ENCODE measurements at places on chromosomes 7 and 10. TPM values are rescaled to one million over a fixed set of nuclear protein-coding genes. Genes with fewer than 3 reads are reported as not detected.

SPACDR gene
- polyA plus RNA-seq = 1.2 TPM

C10orf71 gene
- polyA plus RNA-seq = 4.0 TPM

GRCh38 chr10:110069502-110069982 is 61.8 kb downstream of the ADD3 start:
- no peak for DNase-seq

METTL27 gene
- polyA plus RNA-seq = 4.6 TPM

ANKRD7 gene
- not detected for polyA plus RNA-seq

SEMA3E gene
- polyA plus RNA-seq = 1.9 TPM

- DNase-seq = no peak
Measured at GRCh38 chr7:102140952-102141370, 145.7 kb upstream of the SH2B2 start.

DNA sequence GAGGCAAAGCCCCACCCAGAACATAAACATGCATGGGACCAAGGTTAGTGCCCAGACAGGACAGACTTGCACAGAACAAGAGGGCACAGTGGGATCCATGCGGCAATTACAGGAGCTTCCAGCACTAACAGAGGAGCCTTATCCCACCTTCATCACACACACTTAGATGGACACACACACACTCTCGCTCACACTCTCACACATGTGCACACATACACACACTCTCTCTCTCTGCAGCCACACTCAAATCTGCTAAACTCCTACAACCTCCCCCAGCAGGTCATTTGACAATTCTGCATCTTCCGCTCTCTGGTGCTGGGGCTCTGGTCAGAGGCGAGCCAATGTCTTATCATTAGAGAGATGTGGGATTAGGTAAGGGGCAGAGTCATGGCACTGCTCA is 120.5 kb downstream of the UBE2H start:
- no peak for DNase-seq

FAM25A gene
- polyA plus RNA-seq = not detected

LMBR1 gene
- polyA plus RNA-seq = 49.9 TPM

DNA sequence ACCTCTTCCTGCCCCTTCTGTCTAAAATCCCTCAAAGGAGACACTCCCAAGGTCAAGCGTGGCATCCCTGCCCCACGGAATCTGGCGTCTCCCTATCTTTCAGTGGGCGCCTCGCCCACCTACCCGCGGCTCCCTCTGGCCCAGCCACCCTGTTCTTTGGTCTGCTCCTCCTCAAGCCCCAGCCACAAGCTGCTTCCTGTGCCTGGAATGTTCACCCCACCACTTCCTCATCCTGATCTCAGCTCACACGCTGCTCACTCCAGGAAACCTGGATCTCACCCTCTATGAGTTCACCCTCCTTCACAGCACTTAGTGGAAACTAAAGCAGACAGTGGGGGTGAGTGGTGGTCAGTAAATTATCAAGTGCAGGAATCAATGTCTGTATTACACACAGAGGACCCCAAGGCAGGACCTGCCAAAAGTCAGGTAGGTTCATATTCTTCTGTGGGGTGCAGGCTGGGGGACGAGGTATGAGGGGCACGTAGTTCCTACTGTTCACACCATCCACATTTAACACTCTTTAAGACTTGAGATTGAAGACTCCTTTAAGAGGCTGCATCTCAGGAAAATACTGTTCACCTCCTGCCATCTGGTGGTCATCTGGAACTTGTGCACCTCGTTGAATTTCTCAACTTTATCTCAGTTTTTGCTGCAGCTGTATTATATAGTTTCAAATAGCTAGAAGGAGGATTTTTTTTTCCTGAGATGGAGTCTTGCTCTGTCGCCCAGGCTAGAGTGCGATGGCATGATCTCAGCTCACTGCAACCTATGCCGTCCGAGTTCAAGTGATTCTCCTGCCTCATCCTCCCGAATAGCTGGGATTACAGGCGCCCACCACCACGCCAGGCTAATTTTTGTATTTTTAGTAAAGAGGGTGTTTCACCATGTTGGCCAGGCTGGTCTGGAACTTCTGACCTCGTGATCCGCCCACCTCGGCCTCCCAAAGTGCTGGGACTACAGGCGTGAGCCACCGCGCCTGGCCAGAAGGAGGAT is 166.6 kb downstream of the ARHGAP21 start:
- peak; percentile 72 for DNase-seq

DNA sequence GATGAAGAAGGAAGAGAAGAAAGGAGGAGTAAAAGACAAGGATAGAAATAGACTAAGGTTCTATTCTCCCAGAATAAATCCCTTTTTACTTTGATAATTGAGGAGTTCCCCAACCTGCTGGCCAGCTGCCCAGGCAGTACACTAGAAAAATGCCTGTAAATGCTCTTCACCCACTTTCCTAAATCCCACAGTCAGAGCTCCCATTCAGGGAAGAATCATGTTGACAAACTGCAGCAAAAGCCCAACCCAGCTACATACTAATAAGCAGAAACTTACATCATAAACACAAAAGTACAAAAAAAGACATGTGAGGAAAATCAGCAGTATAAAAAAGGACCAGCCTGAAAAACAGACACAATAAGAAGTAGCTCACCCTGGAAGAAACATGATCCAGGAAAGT is 15.8 kb upstream of the KDM7A start:
- no peak for DNase-seq

DNA sequence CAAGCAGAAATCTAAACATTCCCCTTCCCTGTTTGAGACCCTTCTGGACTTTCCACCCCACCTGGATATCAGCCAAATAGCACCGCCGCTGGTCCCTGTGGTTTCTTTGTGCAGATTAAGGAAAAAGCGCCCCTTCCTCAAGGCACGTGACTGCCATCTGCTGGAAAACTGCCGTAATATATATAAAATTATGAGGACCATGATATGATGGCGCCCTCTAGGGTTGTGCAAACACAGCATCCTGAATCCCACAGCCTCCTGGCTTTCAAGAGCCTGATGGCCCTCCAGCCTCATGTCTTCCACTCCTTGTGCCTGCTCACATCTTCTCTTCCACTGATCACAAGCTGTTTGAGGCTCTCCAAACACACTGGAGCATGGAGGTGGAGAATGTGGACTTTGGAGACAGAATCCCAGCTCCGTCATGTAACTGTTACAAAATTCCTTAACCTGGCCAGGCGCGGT is 121.3 kb downstream of the MYL10 start:
- DNase-seq = peak; percentile 63

GRCh38 chr10:73819513-73820093 is 8.2 kb upstream of the NDST2 start:
- DNase-seq = peak; percentile 40

SPRN gene
- 2.3 TPM for polyA plus RNA-seq

- no peak for DNase-seq
Measured at GRCh38 chr10:75475460-75476182, 44.2 kb downstream of the LRMDA start.

DNA sequence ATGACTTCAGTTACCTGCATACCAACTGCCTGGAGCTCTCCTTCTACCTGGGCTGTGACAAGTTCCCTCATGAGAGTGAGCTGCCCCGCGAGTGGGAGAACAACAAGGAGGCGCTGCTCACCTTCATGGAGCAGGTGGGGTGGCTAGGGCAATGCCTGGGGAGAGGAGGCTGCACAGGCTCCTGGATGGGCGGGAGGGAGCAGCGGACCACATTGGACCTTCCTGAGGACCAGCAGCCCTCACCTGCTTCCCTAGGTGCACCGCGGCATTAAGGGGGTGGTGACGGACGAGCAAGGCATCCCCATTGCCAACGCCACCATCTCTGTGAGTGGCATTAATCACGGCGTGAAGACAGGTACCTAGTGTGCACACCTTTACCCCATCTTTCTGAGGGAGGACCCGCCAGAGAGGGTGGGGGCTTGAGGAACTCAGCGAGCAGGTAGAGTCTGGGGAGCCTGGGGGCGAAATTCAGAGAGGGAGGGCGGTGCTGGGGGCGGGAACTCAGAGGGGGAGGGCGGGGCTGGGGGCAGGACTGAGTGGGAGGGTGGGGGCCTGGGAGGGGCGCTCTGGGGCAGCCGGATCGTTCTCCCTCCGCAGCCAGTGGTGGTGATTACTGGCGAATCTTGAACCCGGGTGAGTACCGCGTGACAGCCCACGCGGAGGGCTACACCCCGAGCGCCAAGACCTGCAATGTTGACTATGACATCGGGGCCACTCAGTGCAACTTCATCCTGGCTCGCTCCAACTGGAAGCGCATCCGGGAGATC is 9.0 kb downstream of the AEBP1 start:
- no peak for DNase-seq

GRCh38 chr10:7541137-7542087 is 125.4 kb downstream of the ITIH5 start:
- peak; percentile 89 for DNase-seq

DNA sequence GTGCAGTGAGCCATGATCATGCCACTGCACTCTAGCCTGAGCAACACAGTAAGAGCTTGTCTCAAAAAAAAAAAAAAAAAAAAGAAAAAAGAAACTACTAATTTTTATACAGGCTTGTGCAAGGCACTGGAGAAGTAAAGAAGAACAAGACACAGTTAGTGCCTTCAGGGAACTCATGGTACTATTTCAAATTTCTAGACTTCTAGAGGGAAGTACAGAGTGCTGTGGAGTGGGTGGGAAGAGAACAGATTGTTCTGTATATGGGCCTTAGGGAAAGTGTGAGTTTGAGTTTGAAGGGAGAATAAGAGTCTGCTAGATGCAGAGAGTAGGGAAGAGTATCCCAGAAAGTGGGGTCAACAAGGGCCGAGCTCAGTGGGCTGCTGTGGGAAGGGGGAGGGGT is 234.8 kb downstream of the PHTF2 start:
- no peak for DNase-seq

- peak; percentile 81 for DNase-seq
Measured at GRCh38 chr10:21406595-21407193, 118.8 kb downstream of the SKIDA1 start.

TRPV5 gene
- polyA plus RNA-seq = not detected

GRCh38 chr10:98404571-98405359 is 10.2 kb downstream of the PYROXD2 start:
- no peak for DNase-seq

CDC14C gene
- polyA plus RNA-seq = 0.06 TPM

DNA sequence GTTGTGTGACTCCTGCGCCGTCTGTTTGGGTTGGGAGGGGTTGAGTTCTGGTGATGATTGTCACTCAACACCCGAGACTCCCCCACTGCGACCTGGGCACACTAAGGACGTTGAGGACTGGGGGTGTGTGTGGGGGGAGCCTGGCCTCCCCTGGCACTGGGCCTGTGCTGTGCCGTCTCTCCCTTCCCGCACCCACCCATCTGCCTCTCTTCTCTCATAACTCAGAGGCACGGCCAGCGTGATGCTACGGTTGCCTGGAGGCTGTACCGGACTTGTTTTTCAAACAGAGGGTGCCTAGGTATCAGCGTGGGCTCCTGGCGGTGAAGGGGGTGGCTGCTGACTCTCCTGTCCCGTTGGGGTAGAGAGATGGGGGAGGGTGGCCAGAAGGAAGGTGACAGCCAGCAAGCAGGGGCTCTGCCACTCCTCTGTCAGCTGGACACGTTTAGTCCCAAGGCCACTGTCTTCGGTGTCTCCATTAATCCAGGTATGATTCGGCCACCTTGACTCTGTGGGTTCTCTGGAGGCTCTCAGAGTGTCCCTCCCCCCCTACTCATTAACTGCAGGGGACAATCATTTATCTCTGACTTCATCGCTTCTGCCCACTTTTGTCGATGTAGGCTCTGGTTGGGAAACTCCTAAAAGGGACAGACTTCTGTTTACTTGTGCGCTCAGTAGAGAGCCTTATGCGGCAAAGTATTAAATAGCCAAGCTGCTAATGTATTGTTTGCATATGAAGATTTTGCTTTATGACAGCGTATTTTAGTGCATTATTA is 56.5 kb upstream of the PFKFB3 start:
- no peak for DNase-seq

DNA sequence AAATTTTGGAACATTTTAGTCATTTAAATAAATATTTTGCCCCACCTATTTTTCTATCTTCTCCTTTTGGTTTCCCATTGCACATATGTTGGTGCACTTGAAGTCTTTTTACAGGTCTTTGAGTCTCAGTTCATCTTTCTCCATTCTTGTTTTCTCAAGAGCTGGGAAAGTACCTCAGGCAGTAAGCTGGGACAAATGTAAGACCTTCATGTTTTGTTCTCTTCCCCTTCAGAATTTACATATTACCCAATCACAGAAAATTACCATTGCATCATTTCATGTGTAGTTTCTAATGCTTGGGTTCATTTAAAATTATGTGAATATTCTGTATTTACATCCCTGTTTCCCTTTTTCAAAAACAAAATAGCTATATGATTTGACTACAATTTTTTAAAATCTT is 1150.0 kb upstream of the POT1 start:
- DNase-seq = no peak

STK31 gene
- not detected for polyA plus RNA-seq

GAD2 gene
- polyA plus RNA-seq = not detected

DNA sequence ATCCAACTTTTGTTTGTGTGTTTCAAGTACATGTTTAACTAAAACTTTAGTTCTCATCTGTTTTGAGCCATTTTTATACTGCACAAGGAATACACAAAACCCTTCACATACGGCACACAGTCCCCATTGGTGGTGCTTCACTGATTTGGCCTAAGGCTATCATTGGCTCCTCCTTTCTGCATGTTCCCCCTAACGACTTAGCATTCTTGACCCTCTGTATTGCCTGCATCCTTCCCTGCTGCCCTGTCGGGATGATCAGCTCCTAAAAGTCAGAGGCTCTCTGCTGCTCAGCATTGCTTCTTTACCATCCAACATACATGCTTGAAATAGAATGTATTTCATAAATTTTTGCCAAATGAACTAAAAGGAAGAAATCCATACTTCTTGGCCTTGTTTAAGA is 111.4 kb upstream of the ABCB5 start:
- no peak for DNase-seq

DNA sequence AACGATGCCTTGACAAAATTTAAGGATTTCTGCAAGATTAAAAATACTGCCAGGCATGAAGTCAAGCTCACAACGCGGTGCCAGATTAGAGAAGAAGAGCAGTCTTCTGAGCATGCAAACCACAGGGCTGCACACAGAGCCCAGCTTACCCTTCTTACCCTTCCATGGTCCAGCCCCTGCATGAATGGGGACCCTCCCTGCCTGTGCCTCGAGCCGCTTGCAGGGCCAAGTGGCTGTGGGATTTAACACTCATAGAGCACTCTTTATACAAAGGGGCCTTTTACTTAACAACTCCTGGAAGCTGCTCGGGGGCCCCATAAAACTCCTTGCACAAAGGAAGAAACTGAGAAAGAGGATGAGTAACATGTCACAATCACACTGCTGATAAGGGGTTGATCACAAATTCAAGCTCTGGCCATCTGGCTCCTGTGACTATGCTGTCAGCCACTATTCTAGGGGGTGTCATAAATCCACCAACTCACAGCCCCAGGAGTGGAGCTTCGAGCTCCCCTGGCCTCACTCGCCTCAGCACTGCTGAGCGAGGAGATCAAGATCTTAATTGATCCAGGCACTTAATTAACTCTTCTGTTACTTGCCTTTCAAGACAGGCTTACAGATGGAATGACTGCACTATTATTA is 514.8 kb downstream of the TNS3 start:
- no peak for DNase-seq

ARHGEF35 gene
- 0.93 TPM for polyA plus RNA-seq

- DNase-seq = no peak
Measured at GRCh38 chr7:70573696-70574095, 558.2 kb upstream of the GALNT17 start.
